ENCODE measurements at places on chromosomes 12 and 14.

DNA sequence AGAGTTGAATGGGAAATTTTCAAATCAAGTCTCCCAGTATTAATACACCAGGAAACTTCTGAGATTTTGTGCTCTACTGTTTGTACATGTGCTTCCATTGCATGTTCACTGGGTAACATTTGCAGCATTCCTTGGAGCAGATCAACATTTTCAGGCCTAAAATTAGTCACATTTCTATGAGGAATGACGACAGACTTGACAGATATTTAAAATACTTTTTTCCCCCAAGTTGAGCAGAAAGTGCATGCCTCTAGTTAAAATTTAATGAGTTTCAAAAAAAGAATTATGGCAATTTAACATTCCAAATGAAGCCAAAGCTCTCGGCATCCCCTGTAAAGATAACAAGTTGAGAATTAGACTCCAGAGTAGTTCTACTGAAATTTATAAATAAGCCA, 72.3 kb downstream of the C12orf42 start:
- no peak for DNase-seq

GRCh38 chr12:95995238-95996031, 709 bp downstream of the HAL start:
- no peak for DNase-seq

GRCh38 chr14:96299441-96299840, 43.4 kb downstream of the BDKRB1 start:
- no peak for DNase-seq

GRCh38 chr12:48247181-48247966, 44.3 kb upstream of the OR10AD1 start:
- DNase-seq = no peak

DNA sequence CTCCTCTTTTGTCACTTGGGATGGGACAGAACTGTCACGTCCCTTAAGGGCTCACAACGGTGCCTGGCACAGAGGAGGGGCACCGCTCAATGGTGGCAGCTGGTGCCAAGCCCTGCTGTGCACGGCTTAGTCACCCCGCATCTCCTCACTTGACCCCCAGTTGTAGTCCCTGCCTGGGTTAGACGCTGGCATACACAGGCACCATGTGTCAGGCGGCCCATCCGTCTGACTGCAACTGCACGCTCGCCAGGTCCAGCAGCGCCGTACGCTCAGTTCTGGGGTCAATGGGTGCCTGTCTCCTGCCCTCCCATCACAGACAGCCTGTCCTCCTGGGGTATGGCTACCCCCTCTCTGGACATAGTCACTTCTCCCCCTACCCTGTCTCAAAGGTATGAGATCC, 1.6 kb upstream of the PACS2 start:
- DNase-seq = no peak

DNA sequence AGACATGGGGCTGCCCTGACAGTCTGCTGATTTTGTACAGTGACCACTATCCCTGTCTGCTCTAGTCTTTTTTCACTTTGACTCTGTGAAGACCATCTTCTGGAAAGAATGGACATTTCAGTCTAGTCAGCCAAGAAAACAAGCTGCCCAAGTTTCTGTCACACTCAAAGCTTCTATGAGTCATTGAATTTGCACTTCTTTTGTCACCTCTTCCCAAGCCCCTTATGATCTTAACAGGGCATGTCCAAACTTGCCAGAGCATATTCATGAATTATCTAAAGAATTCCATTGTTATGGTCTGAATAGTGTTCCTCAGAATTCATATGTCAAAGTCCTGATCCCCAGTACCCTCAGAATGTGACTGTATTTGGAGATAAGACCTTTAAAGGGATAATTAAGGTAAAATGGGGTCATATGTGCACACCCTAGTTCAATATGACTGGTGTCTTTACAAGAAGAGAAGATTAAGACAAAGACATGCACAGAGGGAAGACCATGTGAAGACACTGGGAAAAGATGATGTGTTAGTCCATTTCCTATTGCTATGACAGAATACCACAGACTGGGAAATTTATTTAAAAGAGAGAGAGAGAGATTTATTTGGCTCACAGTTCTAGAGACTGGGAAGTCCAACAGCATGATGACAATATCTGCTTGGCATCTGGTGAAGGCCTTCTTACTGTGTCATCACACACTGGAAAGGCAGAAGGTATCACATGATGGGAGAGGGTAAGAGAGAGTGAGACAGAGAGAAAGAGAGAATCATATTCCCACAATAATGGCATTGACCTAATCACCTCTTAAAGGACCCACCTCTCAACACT, 242.6 kb downstream of the BTG1 start:
- no peak for DNase-seq

DNA sequence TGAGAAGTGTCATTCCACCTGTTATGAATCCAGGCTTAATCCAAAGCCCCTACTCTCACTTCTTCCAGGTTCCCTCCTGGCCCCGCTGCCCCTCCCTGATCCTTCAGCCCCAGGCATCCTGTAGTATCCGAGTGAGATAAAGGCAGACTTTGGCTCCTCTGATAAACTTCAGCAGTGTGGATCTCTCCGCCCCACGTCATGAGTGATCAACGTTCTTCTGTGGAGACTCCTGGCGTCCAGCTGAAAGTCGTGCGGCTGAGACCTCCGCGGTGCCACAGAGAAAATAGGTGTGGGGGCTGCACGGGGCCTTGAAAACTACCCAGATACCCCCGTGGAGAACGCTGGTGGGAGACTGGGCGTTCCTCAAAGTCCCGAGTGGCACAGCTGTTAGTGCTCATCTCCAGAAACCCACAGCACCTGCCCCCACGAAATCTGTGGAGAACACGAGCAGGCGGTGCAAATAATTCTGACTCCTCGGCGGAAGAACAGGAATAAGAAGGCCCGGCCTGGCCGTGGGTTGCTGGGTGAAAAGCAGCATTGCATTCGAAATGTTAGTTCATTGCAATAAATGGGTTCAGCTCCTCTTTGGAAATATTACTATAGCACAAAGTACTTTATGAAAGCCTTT, 180.0 kb upstream of the RGS6 start:
- no peak for DNase-seq

- no peak for DNase-seq
Observed at GRCh38 chr12:105676694-105677093, 346.2 kb downstream of the C12orf75 start.

GRCh38 chr12:112148031-112148513, 22.7 kb downstream of the TRAFD1 start:
- DNase-seq = no peak

- no peak for DNase-seq
Observed at GRCh38 chr12:69884386-69884785, 59.4 kb downstream of the MYRFL start.

DNA sequence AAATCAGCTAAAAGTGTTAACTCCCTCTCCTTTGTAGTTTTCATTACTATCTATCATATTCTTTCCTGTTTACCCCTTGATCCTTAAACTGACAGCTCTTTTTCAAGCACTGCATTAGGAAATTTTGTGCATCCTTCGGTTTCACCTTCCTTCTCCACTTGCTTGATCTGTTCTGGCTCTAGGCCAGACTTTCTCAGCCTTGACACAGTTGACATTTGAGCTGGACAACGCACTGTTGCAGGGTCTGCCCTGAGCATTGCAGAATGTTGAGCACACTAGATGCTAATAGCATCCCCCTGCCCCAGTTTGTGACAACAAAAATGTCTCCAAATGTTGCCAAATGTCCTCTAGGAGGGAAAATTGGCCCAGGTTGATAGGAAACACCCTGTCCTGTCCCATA, 75.4 kb upstream of the KCNJ8 start:
- no peak for DNase-seq

DNA sequence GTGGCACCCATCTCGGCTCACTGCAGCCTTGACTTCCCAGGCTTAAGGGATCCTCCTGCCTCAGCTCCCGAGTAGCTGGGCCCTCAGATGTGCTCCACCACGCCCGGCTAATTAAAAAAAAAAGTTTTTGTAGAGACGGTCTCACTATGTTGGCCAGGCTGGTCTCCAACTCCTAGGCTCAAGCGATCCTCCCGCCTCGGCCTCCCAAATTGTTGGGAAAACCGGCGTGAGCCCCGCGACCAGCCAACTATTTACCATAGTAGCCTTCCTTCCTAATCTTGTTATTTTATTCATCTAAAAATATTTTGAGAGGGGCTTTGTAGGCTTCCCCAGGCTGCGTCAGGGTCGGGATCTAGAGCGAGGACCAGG, 25.4 kb upstream of the YY1 start:
- no peak for DNase-seq

- DNase-seq = no peak
Observed at GRCh38 chr12:106586803-106587684, 4.2 kb downstream of the RFX4 start.

Measured in stimulated activated CD8-positive, alpha-beta memory T cell treated with anti-CD3 and anti-CD28 coated beads, Interleukin-2, amount 100 ng/mL, for 1 hour (primary cell).